Glomerular endothelial cell (primary cell): ENCODE measurements at places on chromosomes 2 and 18. TPM values are rescaled to one million over a fixed set of nuclear protein-coding genes. Genes with fewer than 3 reads are reported as not detected.
A peak's percentile ranks its signal among the peaks of the same experiment; 100 is the strongest.

The RIT2 gene
- not detected in 2 replicates for total RNA-seq

The APLF gene
- 2.4 and 3.3 TPM in 2 replicates for total RNA-seq

The NT5C1B gene
- not detected in 2 replicates for total RNA-seq

DNA sequence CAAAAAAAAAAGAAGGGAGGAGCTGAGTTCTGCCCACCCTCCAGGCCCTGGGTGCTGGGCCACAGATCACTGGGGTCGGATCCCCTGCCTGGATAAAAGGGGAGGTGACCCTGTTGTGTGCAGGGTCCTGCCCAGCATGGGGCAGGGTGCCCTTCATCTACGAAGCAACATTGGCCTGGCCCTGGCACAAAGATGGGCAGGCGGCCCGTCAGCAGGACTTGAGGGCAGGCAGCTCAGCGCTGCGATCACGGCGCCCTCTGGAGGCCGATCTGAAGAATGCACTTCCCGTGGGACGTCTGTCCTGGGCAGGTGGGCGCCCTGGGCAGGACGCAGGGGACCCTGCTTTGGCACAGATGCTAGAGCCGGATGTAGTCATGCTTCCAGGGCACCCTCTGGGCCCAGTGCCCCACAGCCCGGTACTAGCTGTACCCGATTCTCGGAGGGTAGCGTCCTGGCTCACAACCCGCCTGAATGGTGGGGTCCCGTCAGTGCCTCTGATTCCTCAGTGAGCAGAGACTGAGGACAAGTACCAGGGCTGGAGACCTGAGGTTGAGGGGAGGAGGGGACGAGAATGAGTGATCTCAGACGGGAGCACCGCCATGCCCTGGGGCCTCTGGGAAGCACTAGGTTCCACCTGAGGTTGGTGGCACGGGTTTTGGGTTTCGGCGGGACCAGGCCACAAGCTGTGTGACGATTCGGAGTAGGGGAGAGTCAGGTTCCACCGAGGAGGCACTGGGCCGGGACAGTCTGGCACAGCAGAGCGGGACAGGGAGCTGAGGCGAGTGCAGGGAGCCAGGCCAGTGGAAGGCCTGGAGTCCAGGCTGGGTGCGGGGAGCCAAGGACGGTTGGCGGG, 18.0 kb downstream of the ARID5A start:
- no peak for DNase-seq

DNA sequence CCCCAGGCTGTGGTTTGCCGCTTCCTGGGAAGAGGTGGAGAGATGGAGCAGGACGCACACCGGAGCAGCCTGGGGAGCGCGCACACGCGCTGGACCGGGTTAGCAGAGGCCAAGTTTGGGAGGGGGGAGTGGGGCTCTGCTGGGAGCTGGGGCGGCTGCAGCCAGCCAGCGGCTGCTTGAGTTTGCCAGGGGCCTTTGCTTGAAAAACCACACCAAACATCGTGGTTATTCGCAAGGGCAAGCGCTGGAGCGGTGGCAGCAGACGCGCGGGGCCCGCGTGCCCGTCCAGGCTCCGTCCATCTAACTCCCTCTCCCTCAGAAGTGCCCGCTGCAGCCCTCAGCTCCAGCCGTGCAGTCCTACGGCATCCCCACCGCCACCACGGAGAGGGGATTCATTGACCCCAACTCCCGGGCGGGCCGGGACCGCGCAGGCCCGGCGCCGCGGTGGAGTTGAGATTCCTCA, 4.6 kb downstream of the PTGR3 start:
- DNase-seq = no peak

- no peak for DNase-seq
Measured at GRCh38 chr2:238854699-238855229, 6.9 kb downstream of the TWIST2 start.

- no peak for DNase-seq
Measured at GRCh38 chr18:70158992-70159717, 46.3 kb downstream of the RTTN start.

GRCh38 chr2:5230855-5231254, 461.3 kb upstream of the SOX11 start:
- no peak for DNase-seq

DNA sequence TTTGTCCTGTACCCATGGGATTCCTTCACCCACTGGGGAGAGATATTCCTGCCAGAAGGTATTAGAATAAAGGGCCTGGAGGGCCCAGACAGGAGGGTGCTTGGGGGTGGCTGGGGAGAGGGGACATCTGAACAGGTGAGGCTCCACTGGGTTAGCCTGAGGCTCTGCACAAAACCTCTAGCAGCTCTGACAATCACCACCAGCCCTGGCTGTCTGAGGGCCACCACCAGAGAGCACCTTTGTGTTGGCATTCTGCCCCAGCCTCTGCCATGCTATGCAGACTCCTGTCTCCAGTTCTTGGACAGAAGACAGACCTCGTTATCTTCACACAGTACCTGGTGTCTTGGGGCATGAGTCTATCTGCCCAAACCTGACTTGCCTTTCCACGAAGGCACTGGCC, 25.3 kb downstream of the SLC16A14 start:
- no peak for DNase-seq

DNA sequence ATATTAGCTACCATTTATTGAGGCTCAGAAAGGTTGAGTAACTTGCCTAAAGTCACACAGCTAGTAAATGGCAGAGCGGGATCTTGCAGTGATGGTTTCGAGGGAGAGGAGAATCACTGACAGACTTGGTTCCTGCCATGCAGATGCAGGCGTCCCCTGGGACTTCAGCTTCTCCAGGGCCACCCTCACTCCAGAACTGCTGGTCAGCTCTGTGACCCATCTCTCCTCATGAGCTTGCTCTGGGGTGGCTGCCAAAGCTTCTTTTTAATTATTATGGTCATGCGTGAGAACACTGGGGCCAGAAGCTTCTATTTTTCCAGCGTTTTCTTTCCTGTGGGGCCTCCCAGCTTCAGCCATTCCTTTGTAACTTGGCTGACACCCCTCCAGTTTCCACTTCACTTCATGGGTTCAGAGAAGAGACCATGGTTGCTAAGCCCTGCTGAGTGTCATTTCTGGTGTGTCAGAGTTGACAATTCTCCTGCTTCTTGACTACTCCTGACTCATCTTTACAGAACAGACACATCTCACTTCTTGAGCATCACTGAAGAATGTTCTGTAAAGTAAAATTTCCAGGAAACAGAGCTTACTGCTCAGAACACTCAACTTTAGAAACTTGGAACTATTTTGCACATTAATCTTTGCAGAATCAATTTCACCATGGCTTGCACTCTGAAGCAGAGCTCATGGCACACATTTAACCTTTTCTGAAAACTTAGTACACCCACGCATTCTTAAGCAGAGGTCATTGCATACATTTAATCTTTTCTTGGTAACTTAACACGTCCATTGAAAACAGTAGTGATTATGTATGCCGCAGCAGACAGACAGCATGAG, 70.4 kb downstream of the IL1R2 start:
- DNase-seq = no peak

DNA sequence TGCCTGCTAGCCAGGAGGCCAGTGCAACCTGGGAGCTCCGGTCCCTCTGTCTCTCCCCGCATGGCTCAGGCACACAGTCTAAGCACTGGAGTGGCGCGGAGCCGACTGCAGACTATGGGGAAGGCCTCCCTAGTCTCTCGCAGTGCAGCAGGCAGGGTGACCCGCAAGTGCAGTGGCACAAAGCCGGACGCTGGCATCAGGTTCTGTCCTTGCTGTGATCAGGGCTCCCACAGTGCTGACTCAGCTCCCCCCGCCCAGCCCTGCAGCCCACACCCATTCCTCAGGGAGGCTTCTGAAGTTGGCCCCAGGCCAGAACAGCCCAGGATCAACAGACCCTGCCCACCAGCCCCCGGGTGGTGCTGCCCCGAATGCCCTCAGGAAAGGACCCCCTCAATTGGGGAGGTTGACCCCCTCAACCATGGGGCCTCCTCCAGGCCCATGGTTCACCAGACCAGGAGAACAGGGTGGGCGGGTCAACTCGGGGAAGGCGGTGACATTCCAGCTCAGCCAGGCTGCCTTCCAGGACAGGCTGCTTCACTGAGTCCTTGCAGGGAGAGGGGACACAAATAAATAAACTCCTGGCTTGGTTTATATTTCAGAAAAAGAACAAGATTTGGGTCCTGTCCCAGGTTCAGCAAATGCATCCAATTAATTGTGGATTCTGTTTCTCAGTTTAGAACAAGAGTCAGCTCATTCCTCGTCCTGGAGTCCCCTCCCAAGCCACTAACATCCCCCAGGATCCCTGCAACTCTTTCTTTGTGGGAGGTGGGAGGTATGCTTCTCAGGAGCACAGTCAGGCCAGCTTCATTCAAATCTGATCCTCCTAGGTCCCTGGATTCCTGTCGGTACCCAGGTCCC, 12.2 kb downstream of the BIN1 start:
- no peak for DNase-seq

DNA sequence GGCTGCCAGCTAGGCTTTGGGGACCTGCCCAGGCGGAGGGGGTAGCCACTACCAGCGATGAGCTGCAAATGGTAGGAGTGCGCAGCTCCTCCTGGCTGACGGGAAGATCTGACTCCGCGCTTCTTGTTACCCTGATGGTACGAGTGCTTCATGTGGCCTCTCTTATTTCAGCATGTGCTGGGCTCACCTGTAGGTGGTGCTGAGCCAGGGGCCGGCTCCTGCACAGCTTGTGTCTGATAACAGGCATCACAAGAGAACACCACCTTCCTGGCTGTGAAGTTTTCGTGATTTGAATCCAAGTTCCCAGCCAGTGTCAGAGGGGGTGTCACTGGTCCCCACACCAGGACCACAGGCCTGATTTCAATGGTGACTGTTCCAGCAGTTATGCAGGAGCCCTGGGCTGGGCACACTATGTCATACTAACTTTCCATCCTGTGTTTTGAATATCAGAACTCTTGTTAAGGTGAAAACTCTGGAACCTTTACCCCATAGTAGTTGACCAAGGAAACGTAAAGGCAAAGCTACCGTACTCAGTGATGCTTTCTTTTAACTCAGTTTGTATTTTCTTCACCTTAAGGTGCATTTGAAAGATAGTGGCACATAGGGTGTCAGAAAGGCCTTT, 28.0 kb downstream of the APCDD1 start:
- DNase-seq = no peak

DNA sequence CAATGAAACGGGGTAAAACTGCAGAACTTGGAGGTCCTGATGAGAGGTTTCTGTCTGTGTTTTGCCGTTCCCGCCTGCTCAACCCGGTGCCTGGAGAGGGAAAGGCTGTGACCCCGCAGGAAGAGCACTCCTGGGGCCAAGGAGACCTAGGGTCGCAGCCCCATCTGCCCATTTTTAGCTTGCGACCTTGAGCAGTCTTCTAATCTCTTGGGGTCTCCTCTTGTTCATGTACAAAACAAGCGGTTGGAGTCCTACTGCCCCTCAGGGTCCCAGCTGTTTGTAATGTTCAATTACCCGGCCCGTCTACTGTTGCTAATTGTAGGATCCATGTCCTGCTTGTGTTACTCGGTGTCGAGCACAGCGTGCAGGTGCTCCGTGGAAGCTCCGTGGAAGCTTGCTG, 104.5 kb downstream of the PTGR3 start:
- DNase-seq = no peak

DNA sequence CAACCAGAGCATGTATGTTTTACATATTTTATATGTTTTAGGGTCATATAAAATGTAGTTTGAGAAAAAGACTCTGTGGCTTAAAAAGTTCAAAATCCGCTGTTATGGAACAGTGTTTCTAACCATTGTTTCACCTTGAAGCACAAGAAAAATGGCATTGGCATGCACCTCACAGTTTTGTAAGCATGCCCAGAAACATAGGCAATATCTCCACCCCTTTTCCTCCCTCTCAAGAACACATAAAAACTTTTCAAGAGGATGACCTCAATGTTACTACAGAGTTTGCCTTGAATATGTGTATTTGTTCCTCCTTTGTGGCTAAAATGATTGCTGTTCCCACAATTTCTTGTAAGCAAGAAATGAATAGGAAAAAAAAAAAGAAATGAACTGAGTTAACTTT, 29.3 kb upstream of the SLC40A1 start:
- no peak for DNase-seq

- DNase-seq = no peak
Measured at GRCh38 chr18:39958876-39959275, 1996.2 kb upstream of the PIK3C3 start.

DNA sequence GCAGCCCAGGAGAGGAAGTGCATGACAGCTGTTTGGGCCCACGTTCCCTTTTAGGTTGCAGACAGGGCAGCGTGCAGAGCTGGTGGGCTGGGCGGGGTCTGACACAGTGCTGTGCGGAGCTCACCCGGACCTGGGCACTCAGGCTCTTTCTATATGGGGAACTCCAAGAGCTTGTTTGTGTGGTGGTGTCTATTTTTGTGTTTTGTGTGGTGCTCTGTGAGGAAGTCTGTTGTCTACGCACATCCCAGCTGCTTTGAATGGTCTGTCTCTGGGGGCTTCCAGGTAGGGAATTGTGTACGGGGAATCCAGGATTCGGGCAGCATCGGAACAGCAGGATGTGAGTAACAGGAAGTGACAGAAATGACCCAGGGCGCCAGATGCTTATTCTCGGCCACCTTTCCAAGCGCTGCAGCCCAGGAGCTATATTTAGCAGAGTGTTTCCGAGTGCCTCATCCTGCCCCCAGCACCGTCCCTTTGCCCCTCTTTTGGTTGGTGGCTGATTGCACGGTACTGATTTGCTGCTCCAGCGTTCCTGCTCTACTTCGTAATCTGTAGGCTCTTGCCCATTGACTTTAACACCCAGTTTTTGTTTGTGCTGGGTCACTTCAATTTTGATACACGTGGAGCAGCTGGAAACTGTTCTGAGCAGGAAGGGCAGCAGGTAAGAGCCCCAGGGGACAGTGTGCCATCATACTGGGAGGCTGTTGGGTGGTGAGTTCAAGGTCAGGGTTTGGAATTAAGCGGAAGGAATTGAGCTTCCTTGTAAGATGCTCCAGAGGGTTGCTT, 64.7 kb downstream of the DGKD start:
- peak; percentile 91 for DNase-seq

GRCh38 chr2:203909261-203909967, 27.1 kb upstream of the ICOS start:
- DNase-seq = peak; percentile 67

- no peak for DNase-seq
Measured at GRCh38 chr2:47088371-47089082, 66.6 kb downstream of the STPG4 start.

DNA sequence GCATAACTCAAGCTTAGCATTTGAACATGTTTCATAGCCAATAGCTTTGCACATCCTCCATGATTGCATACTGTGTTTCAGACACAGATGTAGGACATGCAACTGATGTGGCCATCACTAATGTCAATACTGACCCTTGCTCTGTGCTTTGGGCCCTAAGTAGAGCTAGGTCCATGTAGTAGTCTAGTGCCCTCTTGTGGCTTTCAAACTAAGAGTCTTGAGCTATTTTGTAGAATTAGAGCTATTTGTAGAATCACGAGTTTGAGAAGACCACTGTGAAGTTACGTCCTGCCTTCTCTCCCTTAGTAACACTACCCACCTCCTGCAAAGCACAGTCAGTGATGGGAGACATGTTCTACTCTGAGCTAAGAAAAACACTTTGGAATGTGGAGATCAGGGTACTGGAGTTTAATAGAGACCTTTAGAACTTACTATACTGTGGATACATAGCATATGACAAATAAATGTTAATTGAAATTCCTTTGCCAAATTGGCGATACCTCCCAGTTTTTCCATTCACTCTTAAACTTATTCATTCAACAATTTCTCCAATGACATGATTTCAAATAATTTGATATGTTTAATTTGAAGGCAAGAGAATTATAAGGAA, 306.5 kb upstream of the TNP1 start:
- peak; percentile 36 for DNase-seq
